ENCODE measurements at places on chromosomes 1 and 21.

GRCh38 chr1:181081395-181081794, 7.1 kb upstream of the IER5 start:
- DNase-seq: no peak

DNA sequence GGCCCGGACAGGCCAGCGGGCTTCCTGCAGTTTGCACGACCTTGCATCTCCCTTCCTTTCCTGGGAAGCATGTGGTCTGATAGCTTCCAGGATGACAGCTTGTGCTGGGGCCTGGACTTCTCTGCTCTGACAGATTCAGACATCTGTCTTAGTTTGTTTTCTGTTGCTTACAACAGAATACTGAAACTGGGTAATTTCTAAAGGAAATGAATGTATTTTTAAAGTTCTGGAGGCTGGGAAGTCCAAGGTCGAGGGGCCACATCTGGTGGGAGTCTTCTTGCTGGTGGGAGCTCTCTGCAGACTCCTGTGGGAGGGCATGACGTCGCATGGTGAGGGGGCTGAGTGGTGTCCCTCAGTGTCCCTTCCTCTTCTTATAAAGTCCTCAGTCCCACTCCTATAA, 35.3 kb upstream of the TENT5B start:
- DNase-seq: no peak

GRCh38 chr21:37536616-37537278, 170.2 kb downstream of the DYRK1A start:
- no peak for DNase-seq

DNA sequence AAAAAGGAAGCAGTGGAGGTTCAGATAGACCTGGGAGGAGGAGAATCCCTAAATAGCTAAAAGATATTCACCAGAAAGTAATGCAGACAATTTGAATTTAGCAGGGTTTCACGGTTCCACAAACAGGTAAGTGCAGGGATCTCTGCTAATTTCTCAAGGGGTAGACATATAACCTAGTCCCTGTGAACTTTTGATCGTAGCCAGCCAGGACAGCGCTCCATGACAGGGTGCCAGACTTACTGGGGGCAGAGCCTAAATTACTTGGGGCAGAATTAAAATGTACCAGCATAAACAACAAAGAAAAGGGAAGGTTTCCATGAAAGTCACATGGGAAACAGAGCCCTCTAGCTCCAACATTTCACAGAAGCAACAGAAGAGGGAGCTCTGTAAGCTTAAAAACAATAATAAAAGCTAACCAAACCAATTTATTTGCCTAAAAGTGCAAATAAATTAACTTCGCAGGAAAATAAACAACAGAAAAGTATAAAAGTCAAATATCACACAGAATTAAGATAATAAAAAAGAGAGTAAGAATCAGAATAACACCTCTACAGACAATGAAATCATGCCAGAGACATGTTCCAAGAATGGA, 198.3 kb downstream of the DUSP10 start:
- DNase-seq: no peak

- DNase-seq: no peak
Measured at GRCh38 chr1:240235521-240236288, 144.0 kb downstream of the FMN2 start.

GRCh38 chr1:219566951-219567947, 45.7 kb downstream of the ZC3H11B start:
- DNase-seq: no peak

GRCh38 chr1:225592362-225593025, 60.4 kb downstream of the ENAH start:
- no peak for DNase-seq

GRCh38 chr1:233293556-233294446, 1.7 kb downstream of the PCNX2 start:
- no peak for DNase-seq

GRCh38 chr1:156310962-156311361, 11.9 kb upstream of the VHLL start:
- DNase-seq: no peak

GRCh38 chr1:15062479-15063099, 91.0 kb upstream of the TMEM51 start:
- no peak for DNase-seq

DNA sequence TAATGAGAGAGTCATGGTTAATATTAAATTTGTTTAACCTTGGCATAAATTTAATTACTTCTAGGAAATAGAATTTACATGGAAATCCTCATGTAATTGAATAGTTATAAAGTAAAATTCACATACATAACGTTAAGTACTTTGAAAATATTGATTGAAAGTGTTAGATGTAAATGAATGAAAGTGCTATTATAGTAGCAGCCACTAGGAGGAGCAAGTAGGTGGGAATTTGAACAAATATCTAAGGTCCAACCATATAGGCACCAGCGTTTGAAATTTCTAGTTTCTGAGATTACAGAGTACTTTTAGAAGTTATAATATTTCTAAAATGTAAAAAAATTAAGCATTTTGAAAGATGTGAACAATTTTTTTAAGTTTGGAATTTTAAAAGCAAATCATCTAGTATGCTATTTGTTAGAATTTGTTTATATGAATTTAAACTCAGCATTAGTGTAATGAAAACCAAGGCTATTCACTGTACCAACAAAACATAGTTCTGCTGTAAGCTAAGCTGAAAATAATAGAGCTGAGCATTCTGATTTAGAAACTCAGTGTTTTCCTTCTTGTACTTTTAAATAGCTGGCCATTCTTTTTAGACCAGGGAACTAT, 3.3 kb downstream of the B3GALT2 start:
- no peak for DNase-seq

GRCh38 chr1:20429296-20429695, 56.7 kb downstream of the CAMK2N1 start:
- no peak for DNase-seq

GRCh38 chr1:17581389-17582123, 42.1 kb downstream of the ARHGEF10L start:
- DNase-seq: no peak
